ENCODE measurements at places on chromosomes 3 and 15. TPM values are rescaled to one million over a fixed set of nuclear protein-coding genes. Genes with fewer than 3 reads are reported as not detected.
A peak's percentile ranks its signal among the peaks of the same experiment; 100 is the strongest.

DNA sequence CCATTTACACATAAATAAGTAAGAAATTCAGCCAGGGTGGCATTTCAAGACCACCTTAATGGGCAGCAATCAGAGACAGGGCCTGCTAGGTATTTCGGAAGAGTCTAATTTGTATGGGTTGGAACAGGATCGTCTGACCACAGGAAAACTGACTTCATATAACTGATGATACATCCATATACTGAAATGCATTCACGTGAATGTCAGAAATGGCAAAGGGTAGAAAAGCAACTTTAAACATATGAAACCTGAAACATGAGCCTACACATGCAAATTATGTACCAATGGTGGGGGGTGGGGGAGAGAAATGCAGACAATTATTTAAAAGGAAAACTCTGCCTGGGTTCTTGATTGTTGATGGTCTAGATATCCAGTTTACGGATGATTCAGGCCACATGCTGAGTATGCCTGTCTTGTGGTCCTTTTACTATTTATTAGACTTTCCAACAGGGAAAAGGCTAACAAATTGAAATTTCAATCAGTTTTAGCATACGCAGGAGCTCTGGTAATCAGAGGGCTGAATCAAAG is 582.2 kb downstream of the FOXP1 start:
- no peak for DNase-seq

- no peak for DNase-seq
These were observed 2.2 kb downstream of the ST6GAL1 start for GRCh38 chr3:186932281-186933181.

DNA sequence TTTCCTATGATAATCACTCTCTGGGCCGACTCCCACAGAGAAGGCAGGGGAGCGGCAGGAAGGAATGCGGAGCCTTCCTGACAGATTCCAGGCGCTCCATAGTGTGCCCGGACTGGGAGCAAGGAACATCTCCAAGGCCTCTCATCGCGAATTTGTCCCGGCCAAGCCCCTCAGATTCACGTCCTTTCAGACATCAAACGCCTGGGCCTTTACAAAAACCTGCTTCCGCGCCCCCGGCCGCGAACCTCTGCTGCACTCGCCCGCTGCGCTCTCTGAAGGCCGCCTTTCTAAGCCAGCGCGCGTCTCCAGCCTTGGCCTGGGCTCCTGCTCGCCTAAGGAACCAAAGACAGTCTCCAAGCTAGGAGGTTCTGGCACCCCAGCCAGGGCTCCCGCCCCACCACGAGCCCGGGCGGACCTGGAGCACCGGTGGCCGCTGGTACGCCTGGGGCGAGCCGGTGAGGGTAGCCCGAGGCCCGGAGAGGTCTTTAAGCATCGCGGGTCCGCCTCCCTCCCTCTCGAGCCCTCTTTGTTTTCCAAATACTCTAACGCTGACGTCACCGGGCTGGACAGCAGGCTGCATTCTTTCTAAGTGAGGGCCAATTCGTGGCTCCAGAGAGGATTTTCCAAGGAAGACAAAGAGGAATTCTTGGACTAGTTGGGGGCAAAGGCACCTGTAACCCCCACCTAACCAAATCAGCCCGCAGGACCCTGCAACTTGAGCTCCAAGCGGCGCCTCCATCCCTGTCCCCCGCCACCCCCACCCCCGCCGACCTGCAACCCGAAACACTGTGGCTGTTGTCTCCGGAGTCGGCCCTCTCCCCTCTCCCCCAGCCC is 759 bp downstream of the AMOTL2 start:
- DNase-seq: peak; percentile 91

DNA sequence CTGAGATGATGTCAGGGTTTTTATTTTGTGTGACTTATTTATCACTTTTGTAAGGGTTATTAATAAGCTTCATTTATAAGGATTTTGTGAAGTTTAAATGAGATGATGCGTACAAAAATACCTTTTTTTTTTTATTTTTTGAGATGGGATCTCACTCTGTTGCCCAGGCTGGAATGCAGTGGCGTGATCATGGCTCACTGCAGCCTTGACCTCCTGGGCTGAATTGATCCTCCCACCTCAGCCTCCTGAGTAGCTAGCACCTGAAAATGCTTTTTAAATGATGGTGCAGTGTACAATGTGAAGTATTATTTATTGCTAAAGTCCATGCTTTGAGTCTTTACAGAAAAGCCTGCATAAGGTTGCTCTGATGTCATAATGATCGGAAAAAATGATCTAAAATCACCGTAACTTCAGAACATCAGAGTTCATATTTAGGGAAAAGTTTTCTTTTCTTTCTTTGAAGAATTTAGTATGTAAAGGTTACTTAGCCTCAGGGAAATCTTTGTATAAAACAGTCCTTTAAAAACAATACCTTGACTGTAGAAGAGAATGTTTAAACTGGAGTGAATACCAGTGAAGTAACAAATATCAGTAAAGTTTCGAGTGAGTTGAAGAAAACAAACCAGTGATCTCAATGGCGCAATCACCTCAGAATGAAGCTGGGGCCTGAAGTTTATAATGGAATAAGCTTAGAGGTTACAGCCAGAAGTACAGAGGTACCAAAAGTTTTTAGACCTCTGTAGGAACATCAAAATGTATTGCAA is 29.7 kb downstream of the TCF12 start:
- no peak for DNase-seq

- no peak for DNase-seq
These were observed 249.0 kb downstream of the AGBL1 start for GRCh38 chr15:86328658-86329057.

- DNase-seq: no peak
These were observed 2.5 kb upstream of the CHD2 start for GRCh38 chr15:92897620-92898019.

The MPI gene
- 58.2 TPM for polyA plus RNA-seq

The ZNF860 gene
- polyA plus RNA-seq: 11.2 TPM

The LRRC31 gene
- polyA plus RNA-seq: not detected

The SLC2A2 gene
- not detected for polyA plus RNA-seq

The IMPG2 gene
- polyA plus RNA-seq: 0.70 TPM

The ARPP21 gene
- 0.20 TPM for polyA plus RNA-seq

The CAV3 gene
- polyA plus RNA-seq: 0.80 TPM

The DNAH1 gene
- polyA plus RNA-seq: 11.1 TPM
